ENCODE measurements at places on chromosomes 6 and 20.

- DNase-seq = no peak
Measured at GRCh38 chr20:54200487-54201267, 7.2 kb upstream of the PFDN4 start.

DNA sequence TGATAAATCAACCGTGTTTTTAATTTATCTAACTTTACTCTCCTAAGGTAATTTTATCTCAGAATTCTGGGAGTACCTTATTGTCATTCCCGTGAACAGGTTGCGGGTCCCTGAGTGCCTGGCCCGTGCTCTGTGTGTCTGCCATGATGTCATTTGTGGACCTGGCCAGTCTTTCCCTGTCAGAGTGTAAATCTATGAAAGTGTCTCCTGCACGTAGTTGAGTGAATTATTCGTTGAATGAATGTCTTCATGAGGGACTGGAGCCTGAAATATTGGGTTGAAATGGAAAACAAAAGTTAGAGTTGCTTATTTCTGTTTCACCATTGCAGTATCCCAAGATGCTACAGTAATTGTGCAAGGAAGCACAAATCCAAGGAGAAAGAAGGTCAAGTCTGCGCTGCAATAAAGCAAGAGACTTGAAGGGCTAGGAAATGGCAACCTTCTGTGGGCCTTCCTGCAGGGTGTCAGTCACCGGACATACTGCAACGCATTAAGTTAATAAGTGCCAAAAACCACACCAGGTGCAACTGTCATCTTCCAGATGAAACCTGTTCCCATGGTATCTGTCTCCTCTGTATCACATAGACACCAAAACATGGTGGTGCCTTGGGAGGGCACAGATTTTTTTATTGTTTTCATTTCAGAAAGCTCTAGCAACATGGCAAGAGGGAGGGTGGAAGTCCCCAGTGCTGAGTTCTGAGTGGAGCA is 135.5 kb downstream of the ZDHHC14 start:
- no peak for DNase-seq

GRCh38 chr20:38601216-38602184 is at the start of gene ARHGAP40:
ARHGAP40 (plus strand) TSS chr20:38601809.
- no peak for DNase-seq

- no peak for DNase-seq
Measured at GRCh38 chr6:109314313-109314712, 68.0 kb downstream of the CD164 start.

- no peak for DNase-seq
Measured at GRCh38 chr6:251920-252319, 40.4 kb upstream of the DUSP22 start.

- DNase-seq = no peak
Measured at GRCh38 chr6:111951497-111952085, 78.3 kb upstream of the FYN start.

GRCh38 chr6:162289972-162290371 is 437.6 kb downstream of the PRKN start:
- DNase-seq = no peak

- DNase-seq = no peak
Measured at GRCh38 chr6:138310821-138311220, 66.9 kb upstream of the SMIM28 start.

DNA sequence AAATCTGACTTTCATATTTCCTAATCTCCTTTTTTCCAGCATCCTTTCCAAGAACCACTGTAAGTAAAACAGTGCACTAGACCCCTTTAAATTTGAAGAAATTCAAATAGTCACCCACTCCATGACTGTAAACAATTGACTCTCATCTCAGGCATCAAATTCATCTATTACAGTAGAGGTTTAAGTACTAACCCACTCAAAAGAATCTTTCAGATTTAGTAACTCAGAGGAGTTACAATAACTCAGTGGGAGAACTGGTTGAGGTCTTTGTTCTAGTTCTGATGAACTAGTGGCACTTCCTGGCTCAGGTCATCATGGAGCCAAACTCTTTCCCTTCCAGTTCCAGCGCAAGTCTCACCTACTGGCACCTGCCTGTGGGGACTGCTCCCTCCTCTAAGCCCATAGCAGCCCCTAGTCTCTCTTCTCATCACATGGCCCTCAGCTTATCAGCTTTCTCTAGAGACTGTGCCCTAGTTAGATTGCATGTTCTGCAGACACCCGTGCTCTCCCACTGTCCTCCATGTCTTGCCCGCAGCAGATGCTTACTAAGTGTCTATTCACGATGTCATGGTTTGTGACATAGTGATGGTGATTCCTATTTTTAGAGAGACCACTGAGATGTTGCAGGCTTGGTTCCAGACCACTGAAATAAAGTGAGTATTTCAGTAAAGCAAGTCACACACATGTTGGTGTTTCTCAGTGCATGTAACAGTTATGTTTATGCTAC is 196.2 kb downstream of the TBC1D7 start:
- no peak for DNase-seq

DNA sequence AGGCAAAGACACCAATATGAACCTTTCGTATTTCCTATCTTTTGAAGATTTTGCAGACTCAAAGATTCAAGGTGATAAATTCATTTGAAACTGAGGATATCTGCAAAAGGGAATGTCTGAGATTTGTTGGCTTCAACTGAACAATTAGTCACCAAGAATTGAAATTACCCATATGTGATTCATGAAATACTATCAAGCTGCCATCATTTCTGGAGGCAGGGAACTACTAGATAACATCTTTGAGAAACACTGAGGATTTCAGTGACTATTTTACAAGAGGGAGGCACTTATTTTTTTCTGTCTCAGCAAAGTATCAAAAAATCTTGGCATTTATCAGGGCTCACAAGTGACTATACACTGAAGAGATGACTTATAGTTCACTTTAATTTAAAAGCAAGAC is 39.8 kb upstream of the MMS22L start:
- DNase-seq = no peak

DNA sequence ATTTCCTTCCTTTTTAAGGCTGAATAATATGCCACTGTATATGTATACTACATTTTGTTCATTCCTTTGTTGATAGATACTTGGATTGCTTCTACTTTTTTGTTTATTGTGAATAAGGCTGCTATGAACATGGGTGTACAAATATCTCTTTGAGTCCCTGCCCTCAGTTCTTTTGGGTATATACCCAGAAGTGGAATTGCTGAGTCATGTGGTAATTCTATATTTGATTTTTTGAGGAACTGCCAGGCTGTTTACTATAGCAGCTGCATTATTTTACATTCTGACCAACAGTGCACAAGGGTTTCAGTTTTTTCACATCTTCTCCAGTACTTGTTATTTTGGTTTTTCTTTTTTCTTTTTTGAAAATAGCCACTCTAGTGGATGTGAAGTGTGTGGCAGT is 34.1 kb downstream of the CDS2 start:
- DNase-seq = no peak

- DNase-seq = no peak
Measured at GRCh38 chr6:19150307-19150706, 686.9 kb upstream of the ID4 start.

DNA sequence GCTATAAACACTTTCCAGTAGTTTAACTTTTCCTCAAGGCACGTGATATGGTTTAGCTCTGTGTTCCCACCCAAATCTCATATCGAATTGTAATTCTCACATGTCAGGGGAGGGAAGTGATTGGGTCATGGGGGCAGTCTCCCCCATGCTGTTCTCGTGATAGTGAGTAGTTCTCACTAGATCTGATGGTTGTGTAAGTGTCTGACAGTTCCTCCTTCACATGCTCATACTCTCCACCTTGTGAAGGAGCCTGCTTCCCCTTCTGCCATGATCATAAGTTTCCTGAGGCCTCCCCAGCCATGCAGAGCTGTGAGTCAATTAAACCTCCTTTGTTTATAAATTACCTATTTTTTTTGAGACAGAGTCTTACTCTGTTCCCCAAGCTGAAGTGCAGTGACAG is 127.9 kb downstream of the DTNBP1 start:
- no peak for DNase-seq

DNA sequence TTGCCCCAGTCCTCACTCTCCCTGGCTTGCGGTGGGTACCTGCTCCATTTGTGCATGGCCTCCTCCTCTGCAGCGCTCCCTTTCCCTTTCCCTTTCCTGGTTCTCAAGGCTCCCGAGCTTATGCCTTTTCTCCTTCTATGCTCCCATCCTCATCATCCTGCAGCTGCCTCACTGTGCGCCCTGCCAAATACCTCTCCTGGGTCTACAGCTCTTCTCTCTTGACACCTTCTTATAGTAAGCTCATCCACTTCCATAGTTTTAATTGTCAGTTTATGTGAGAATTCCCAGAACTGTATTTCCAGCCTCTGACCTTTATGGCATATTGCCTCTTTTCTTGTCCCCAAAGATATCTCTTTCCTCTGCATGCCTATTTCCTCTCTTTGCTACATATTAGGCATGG is 5.9 kb downstream of the ADGRF5 start:
- no peak for DNase-seq

DNA sequence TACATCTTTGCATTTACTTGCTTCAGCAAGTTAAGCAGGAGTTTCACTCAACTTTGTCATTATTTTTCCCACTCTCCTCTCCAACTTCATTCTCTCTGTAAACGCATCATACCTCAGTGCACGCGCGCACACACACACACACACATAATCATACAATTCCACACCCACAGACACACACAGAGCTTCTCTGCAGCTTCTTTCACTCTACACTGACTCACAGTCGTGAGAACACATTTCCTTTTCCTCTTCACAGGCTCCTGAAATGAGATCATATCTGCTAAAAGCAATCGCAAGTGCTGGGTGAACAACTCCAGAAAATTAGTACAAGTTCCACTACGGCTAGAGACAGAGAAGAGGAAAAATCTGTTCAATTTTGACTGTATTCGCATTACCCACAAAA is 215.4 kb downstream of the PTPRT start:
- DNase-seq = no peak

DNA sequence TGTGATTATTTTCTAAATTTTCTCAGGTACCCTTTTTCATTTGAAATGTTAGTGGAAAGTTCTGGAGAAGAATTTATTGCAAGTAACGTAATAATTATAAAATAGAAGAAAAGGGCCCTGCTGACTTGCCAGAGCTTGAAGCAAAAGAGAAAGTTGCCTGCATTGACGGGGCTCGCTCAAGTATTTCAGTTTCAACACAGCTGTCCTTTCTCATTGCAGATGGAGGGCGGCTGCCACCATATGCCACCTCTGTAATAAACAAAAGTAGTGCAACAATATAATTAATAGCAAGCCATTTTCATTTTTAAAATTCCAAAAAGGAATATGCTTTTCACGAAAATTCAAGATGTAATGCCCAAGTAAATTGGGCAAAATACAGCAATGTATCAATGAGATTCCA is 246.2 kb downstream of the PACRG start:
- no peak for DNase-seq

- no peak for DNase-seq
Measured at GRCh38 chr6:37368961-37369320, 15.2 kb downstream of the RNF8 start.

- no peak for DNase-seq
Measured at GRCh38 chr6:106460481-106460880, 100.0 kb downstream of the CRYBG1 start.

GRCh38 chr6:36323062-36323461 is 13.6 kb downstream of the BNIP5 start:
- no peak for DNase-seq

GRCh38 chr20:6583134-6583738 is 184.2 kb upstream of the BMP2 start:
- no peak for DNase-seq

All from activated T-helper 1 cell treated with anti-CD3 and anti-CD28 coated beads, Interleukin-2, amount 50 U/mL, for 16 hours (primary cell).